Astrocyte of the hippocampus (primary cell): ENCODE measurements at places on chromosomes 4 and X.
A peak's percentile ranks its signal among the peaks of the same experiment; 100 is the strongest.

GRCh38 chrX:154096140-154097002, 1.1 kb downstream of the MECP2 start:
- peak; percentile 31 for DNase-seq

DNA sequence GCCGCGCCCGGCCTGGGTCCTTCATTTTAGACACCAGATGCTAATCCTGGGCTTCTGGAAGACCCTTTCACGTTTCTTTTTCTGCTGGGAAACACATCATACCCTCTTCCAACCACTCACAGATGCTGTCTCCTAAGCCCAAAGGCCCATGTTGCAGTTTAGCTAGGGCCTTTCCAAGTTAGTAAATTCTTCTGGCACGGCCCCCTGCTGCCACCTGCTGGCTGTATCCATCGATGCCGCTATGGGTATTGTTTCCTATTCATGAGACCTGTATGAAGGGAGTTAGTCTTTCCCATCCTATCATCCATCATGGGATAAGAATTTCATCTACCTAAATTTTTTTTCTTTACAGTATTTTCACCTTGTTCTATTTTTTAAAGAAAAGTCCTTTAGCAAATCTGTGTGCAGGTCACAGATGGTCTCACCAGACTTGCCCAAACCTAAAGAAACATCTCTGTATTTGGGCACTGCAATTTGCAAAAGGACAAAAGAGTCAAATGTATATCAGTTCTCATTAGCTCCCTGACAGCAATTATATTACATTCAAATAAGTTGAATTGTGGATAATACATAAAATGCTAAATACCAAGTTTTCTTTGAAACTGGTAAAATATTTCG, 37.8 kb upstream of the SLC9A7 start:
- peak; percentile 77 for DNase-seq

DNA sequence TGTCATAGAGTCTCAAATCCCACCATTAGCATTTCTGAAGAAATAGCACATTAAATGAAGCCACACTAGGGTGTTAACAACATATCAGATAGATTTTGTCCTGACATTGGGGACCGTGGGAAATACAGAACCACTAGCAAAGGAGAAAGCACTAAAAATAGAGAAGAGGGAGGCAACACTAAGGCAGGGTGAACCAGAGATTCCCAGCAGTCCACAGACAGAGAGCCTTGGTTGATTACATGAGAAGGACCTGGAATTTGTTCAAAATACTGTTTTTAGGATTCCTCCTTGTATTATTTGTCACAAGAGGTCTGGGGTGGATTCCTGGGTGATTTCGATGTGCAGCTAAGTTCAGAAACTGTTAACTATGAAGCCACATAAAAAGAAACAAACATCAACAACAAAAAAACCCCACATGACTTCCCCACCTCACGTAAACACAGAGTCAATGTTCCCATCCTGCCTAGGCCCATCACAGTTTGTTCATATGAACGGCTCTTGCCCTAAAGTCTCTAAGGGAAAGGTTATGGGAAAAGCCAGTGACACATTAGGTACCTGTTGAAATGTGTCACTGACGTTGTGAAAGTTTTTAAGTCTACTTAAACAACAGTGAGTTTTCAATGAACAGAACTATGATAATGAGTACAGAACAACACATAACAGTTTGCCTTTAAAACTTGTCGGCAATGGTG, 23.6 kb upstream of the GRSF1 start:
- no peak for DNase-seq

GRCh38 chr4:104493081-104493831, 1.4 kb downstream of the CXXC4 start:
- DNase-seq: no peak

- DNase-seq: no peak
Measured at GRCh38 chrX:98028691-98029090, 1145.0 kb downstream of the RPA4 start.

GRCh38 chrX:45669715-45670340, 469.2 kb upstream of the DIPK2B start:
- peak; percentile 58 for DNase-seq

DNA sequence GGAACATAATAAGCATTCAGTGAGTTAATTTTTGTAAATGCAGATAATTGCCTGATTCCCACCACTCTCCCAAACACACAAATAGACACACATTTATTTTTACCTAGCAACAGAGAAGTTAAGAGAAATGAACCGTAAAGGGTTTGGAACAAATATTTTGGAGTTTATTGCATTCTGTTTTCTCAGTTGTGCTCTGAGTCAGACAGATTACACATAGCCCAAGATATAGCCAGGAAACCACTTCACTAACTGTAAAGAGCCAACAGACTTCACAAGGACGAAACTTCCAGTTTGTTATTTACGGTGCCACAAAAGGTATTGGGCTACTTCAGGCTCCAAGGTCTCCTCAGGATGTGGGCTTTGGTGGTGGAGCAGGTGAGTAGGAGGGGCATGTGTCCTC, 217.0 kb downstream of the BMPR1B start:
- DNase-seq: peak; percentile 82

DNA sequence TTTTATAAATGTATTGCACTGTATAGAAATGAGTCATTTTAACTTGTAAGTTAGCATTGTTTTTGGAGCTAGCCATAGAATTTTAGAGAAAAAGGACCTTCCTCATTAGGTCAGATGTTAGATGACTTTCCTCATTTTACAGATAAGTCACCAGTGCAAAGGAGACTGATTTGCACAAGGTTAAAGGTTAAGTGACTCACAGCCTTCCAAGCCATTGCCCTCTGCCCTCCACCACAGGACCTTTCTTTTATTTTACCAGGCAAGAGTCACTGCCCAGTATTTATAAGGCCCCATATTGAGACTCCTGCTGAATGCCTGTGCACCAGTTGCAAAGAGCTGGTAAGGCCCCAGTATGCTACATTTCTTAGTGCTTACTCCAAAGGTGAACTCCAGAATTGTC, 4.2 kb upstream of the ABCG2 start:
- no peak for DNase-seq

DNA sequence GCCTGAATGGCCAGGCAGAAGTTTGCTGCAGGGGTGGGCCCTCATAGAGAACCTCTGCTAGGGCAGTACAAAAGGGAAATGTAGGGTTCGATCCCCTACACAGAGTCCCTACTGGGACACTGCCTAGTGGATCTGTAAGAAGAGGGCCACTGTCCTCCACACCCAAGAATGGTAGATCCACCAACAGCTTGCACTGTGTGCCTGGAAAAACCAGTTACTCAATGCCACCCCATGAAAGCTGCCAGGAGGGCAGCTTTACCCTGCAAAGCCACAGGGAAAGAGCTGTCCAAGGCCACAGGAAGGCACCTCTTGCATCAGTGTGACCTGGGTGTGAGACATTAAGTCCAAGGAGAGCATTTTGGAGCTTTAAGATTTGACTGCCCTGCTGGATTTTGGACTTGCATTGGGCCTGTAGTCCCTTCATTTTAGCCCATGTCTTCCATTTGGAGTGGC, 781.6 kb downstream of the TRAM1L1 start:
- DNase-seq: no peak
